Hair follicular keratinocyte (primary cell): ENCODE measurements at places on chromosomes 6 and 20. TPM values are rescaled to one million over a fixed set of nuclear protein-coding genes. Genes with fewer than 3 reads are reported as not detected.

The C20orf202 gene
- total RNA-seq = not detected in 2 replicates

The DDX43 gene
- total RNA-seq = 0.78 and 1.6 TPM in 2 replicates

The RNF217 gene
- total RNA-seq = 8.7 and 13.0 TPM in 2 replicates

The ZSCAN23 gene
- total RNA-seq = 0.87 and 2.5 TPM in 2 replicates

The SLC17A9 gene
- 0.08 and 0.34 TPM in 2 replicates for total RNA-seq

The PPP1R16B gene
- not detected in 2 replicates for total RNA-seq

The RHAG gene
- total RNA-seq = not detected in 2 replicates

The BTNL2 gene
- not detected in 2 replicates for total RNA-seq

The TRIM38 gene
- total RNA-seq = 2.5 and 3.0 TPM in 2 replicates

The KCNK16 gene
- not detected in 2 replicates for total RNA-seq

The HLA-DOB gene
- 1.7 and 6.3 TPM in 2 replicates for total RNA-seq

The SYNDIG1 gene
- total RNA-seq = 0.27 and 5.9 TPM in 2 replicates

The NHLRC1 gene
- 2.0 and 3.0 TPM in 2 replicates for total RNA-seq

The EEF1A1 gene
- 8,331 and 12,598 TPM in 2 replicates for total RNA-seq

The TFAP2D gene
- total RNA-seq = not detected in 2 replicates

The EXOC2 gene
- total RNA-seq = 24.0 and 26.8 TPM in 2 replicates

The TCP11 gene
- total RNA-seq = not detected in 2 replicates

The ZSCAN31 gene
- total RNA-seq = 1.1 and 1.9 TPM in 2 replicates

The OGFRL1 gene
- total RNA-seq = 20.6 and 22.6 TPM in 2 replicates
